Stimulated activated CD4-positive, alpha-beta T cell treated with anti-CD3 and anti-CD28 coated beads, Interleukin-12 subunit alpha, Interleukin-12 subunit beta, amount 100 ng/mL, for 24 hours (primary cell): ENCODE measurements at places on chromosomes 11 and 22.

GRCh38 chr11:74370123-74370522 lies 28.1 kb downstream of the PGM2L1 start:
- DNase-seq, result no peak

- DNase-seq, result no peak
Observed at GRCh38 chr11:6474806-6475500, 1.2 kb upstream of the TRIM3 start.

DNA sequence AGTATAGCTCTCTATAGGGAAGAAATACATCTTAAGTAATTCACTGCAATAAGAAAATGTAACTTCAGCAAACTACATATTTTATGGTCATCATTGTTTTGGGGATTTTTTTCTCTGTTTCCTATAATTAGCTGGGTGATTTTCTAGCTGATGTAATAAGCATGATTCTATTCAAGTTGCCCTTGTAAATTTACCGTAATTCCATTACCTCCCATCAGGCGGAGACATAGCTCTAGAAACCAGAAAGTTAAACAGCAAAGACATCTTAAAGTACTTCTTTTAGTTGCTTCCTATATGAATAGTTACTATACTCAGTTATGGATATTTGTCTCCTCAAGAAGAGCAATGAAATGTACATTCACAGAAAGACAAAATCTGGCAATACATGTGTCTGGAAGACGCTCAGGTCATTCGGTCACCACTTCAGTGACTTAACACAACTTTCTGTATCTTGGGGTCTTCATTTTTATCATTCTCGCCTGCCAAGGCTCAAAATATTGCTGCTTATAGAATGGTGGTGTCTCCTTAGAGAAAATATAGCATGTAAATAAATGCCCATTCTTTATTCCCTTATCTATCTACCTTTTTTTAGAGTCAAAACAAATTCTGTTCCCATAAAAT lies 239.9 kb upstream of the ZC3H12C start:
- no peak for DNase-seq

DNA sequence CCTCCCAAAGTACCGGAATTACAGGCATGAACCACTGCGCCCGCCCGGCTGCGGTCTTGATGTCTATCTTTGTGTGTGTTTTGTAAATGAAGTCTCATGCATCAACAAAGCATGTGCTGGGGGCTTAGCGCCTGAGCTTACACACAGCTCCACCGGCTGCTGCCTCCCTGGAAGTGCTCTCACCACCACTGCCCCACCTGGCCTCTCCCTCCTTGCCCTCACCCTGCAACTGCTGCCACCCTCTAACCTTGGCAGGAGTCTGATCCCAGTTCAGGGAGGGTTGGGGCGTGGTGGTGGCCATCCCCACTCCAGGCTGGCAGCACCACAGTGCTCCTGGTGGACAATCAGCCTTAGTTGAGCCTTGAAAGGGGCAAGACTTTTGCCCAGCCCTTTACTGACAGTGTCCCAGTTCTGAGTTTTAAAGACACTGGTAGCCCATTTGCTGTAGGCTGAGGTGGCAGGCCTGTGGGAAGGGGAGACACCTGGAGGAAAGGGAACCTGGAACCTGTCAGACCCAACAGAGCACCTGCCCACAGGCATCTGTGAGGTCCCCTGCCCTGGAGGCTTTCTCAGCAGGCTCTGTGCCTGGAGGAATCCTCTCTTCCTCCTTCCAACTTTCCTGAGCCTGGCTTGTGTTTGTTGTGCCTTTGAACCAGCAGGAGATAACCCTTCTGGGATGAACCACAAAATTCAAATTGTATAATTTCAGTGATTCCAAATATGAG lies 42.4 kb upstream of the WEE1 start:
- DNase-seq, result no peak

DNA sequence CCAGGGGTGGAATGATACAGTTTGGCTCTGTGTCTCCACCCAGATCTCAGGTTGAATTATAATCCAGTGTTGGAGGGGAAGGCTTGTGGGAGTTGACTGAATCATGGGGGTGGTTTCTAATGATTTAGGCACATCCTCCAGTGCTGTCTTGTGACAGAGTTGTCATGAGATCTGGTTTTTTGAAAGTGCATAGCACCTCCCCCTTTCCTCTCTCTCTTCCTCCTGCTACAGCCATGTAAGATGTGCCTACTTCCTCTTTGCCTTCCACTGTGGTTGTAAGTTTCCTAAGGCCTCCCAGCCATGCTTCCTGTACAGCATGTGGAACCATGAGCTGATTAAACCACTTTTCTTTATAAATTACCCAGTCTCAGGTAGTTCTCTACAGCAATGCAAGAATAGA lies 45.1 kb downstream of the THAP12 start:
- no peak for DNase-seq

DNA sequence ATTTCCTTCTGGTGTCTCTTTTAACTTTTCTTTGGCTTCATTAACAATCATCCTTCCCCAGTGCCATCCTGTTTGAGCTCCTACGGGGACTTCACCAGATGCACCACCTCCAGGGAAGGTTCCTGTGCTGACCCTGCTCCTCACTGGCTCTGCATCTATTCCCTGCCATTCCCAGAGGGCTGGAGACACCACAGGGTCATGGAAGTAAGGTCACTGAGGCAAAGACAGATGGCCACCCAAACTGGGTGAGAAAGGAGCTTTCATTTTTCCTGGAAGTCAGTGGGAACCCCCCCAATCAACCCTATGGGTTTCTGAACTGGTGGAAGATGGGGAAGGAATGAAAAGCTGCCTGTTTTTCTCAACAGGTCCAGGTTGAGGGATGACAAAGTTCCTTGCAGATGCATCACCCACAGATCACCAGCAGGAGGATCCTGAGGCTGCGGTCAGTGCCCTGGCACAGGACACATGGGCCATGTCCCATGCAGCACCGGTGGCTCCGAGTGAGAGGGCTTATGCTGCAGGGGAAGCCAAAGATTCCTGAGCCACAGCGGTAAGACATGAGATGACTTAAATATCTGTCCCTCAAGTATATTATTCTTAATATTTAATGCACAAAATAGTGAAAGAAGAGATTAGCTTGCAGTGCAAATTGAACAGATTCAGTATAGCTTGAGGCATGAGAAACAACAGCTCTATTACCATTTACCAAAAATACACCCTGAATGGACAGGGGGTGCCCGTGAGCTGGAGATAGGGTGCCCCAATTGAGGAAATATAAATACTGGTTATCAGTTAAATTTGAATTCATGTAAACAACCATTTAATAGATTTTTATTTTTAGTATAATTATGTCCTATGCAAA lies 73.0 kb upstream of the VPREB1 start:
- DNase-seq, result no peak

- no peak for DNase-seq
Observed at GRCh38 chr22:50546326-50547262, 895 bp downstream of the KLHDC7B start.

DNA sequence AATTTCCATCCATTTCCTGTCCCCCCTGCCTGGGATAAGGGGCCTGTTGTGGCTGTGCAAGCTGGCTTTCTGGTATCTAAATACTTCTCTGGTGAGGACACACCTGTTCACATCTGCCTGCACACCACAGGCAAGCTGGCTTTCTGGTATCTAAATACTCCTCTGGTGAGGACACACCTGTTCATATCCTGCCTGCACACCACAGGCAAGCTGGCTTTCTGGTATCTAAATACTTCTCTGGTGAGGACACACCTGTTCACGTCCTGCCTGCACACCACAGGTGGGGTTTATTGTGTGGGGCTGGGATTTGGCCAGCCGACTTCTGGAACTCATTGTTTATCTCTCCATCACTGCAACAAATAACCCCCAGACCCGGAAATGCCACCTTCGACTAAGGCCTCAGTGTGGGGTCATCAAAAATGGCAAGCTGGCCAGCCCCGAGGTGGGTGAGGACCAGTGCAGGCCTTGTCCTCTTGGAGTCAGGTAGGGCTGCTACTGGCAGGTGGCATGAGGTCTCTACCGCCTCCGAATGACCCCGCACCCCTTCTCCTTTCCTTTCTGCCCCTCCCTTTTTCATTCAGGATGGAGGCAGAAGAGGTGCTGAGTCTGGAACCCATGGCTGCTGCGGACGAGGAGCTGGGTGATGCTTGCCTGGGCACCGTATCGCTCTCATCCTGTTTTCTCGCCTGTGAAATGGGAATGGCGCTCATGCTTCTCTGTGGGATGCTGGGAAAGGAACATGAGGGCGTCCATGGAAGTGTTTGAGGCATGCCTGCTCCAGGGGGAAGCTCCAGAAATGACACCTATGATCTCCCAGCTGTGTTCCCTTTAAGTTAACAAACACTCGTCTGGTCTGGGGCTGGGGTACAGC lies 43.5 kb upstream of the MYEOV start:
- no peak for DNase-seq

DNA sequence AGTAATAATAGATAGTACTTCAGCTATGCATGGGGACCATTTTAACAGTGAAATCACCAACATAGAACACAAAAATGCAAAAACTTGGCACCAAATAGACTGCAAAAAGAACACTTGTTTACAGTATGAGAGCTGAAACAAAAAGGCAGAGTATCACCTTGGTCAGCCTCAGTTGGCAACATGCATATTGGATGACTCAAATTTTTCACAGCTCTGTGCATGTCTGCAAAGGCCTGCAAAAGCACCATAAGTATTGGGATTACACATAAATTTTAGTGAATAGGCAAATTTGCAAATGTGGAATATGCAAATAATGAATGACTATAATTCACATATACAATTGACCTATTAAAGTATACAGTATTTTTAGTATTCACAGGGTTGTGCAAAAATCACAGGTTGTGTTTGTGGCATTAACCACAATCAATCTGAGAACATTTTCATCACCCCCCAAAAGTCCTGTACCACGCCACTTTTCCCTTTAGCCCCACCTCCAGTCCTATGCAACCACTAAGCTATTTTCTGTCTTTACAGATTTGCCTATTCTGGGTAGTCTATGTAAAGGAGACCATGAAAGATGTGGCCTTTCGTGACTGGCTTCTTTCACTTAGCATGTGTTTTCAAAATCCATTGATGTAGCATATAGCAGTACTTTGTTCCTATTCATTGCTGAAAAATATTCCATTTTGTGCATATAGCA lies 47.2 kb downstream of the CCDC15 start:
- DNase-seq, result no peak

DNA sequence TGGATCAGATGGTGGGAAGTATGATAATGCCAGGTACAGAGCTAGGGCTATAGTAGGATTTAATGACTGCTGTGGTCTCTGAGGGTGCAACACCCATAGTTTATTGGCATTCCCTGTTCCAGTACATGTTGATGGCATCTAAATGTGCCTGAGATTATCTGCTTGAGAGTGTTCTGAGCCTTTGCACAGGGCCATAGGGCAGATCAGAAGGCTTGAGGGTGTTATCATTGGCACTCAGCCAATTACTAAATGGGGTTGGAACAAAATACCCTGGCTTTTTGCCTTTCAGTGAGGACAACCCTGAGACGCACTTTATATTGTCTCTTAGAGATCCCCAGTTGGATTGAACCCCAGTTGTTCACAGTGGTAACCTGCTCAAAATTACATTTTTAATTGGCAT lies 6.7 kb downstream of the SLC5A12 start:
- DNase-seq, result no peak

DNA sequence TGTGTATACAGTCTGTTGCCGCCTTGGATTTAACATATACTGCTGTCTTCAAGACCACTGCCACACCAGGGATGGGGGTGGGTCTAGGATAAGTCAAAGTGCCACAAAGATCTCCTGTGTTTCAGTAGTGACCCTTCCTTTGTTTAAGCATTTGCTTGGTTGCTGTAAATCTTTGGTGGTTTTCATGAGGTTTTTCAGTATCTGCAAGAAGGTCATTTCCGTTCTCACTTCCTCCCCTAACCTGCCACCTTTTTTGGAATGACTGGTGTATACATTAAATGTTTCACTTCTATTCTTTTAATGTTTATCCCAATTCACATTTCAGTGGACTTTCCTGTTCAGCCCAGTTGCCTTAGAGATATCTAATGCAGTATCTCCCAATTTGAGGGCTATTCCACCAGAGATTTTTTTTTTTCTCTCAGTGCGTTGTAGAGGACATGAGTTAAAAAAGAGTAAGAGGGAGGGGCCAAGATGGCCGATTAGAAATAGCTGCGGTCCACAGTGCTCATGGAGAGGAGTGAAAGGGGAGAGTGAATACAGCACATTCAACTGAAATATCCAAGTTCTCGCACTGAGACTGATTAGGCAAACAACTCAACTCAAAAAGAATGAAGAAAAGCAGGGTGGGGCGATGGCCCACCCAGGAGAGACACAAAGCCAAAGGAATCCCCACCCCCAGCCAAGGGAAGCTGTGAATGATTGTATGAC lies 43.2 kb downstream of the USP47 start:
- DNase-seq, result no peak

- no peak for DNase-seq
Observed at GRCh38 chr11:119540370-119541125, 117.6 kb upstream of the THY1 start.

DNA sequence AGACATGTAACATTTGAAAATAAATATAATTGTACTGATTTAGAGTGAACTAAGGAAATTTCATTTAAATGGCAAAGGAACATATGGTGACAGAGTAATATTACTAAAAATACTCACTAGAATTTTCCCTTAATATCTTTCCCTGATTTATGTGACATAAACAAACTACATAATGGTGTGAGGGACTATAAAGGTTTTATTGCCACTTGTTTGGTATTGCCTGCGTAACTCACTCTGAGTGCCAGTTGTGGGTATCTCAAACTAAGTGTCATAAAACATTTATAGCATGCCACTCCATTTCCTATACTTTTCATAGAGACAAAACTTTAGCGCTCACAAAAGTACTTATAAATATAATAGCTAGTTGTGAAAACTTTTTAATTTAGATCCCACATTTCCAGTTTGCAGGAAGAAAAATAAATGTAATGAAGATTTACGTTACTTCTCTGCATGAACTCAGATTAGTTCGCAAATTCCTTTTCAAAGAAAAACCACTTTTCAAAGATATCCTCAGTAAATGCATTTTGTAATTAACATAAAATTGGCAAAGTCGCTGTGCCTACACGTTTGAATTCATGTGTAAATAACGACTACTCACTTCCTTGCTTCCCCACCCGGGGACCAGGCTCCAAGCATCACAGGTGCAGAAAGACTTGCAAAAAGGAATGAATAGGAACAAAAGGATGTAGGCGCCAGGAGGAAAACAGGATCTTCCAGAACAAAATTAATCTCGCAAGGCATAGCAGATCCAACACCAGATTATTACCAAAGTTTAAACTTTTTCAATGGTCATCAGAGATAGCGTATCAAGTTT lies 1.6 kb upstream of the QSER1 start:
- DNase-seq, result no peak

GRCh38 chr11:3127706-3128355 lies 37.3 kb downstream of the OSBPL5 start:
- no peak for DNase-seq
